Activated CD4-positive, alpha-beta T cell treated with anti-CD3 and anti-CD28 coated beads, Interleukin-2, Interleukin-6, amounts not matched to agents 100 ng/mL and 50 ng/mL, durations not matched to agents 16 hours and 8 hours (primary cell): ENCODE measurements at places on chromosomes 2 and 18.

GRCh38 chr2:118720866-118721265 is 126.6 kb downstream of the EN1 start:
- DNase-seq, result no peak

GRCh38 chr2:178536037-178536436 is 55.8 kb downstream of the PLEKHA3 start:
- DNase-seq, result no peak

DNA sequence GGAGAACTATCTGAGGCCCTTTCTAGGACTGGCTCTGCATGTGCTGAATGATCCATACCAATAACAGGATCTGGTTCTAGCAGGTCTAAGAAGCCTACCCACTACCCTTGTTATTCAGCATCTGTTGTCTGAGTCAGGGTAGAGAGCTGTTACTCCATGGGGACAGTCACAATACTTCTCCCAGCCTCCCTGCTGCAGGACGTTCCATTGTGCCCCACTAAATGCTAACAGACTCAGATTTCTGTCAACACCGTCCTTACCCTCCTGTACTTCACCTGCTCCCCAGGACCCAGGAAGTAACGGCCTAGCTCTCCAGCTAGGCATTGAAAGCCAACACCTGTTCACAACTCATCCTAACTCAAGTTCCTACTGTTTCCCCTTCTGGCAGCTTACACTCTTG is 719.7 kb upstream of the ID2 start:
- DNase-seq, result no peak

GRCh38 chr18:28541934-28542333 is 365.0 kb upstream of the CDH2 start:
- DNase-seq, result no peak
